ENCODE measurements at places on chromosomes 5 and 9. TPM values are rescaled to one million over a fixed set of nuclear protein-coding genes. Genes with fewer than 3 reads are reported as not detected.
A peak's percentile ranks its signal among the peaks of the same experiment; 100 is the strongest.

The WDR38 gene
- polyA plus RNA-seq: 0.15 TPM

The CCDC152 gene
- 3.8 TPM for polyA plus RNA-seq

The CDX1 gene
- polyA plus RNA-seq: 0.19 TPM

The HTR4 gene
- polyA plus RNA-seq: not detected

The MEGF10 gene
- polyA plus RNA-seq: 43.1 TPM

The FAM153A gene
- 0.49 TPM for polyA plus RNA-seq

The ELOVL7 gene
- 0.30 TPM for polyA plus RNA-seq

The GABRA1 gene
- polyA plus RNA-seq: not detected

- DNase-seq: peak; percentile 40
These were observed 605.0 kb upstream of the CLINT1 start for GRCh38 chr5:158463938-158464337.

- DNase-seq: peak; percentile 66
These were observed 320.8 kb downstream of the CCDC171 start for GRCh38 chr9:15873573-15874177.

- no peak for DNase-seq
These were observed 37.0 kb downstream of the RNF130 start for GRCh38 chr5:180034564-180034963.

DNA sequence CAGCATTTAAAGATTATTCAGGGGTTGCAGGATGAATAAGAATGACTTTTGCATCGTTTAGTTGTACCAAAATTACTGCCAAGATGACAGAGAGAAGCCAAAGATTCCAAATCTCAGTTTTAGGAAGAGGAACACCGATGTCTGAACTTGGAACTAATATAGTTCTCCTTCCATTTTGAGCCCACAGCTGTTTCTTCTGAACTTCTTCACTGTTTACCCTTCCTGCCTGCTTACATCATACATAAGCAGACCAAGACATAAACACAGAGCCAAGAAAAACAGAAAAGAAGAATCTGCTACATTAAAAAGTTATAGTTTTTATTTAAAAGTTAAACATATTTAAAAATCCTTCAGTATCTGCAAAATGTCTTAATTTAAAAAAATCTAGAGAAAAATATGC lies 146.9 kb upstream of the RAPGEF1 start:
- DNase-seq: no peak

- no peak for DNase-seq
These were observed 33.9 kb upstream of the ALDH1B1 start for GRCh38 chr9:38358390-38359296.

GRCh38 chr5:373710-374602 lies 52.4 kb downstream of the AHRR start:
- DNase-seq: peak; percentile 73

DNA sequence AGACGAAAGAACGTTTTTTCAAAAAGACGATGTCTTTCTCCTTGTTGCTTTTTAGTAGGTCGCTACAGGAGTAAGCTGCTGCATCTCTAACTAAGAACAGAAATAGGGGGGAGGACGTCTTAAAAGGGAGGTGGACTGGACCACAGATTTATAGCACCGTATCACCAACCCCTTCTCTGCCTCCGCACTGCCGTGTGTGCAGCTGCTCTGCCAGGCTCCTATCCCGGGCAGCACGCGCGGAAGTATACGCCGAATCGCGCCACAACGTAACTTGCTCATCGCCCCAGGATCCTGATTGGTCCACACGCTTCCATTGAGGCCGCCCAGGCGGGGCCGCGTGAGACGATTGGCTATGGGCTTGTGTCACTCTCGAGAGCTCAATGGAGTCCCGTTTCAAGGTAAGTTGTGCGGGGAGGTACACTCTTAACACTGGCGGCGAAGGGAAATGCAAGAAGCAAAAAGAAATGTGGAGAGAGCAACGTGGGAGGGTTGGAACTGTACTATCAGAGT lies at the start of gene ELAVL2:
ELAVL2 (minus strand) TSS at position 121 of the 510 bp plus-strand sequence. CDS start 64,006 bp downstream, outside the sequence.
- DNase-seq: peak; percentile 91

- DNase-seq: no peak
These were observed 6.1 kb downstream of the C7 start for GRCh38 chr5:40915341-40915926.

DNA sequence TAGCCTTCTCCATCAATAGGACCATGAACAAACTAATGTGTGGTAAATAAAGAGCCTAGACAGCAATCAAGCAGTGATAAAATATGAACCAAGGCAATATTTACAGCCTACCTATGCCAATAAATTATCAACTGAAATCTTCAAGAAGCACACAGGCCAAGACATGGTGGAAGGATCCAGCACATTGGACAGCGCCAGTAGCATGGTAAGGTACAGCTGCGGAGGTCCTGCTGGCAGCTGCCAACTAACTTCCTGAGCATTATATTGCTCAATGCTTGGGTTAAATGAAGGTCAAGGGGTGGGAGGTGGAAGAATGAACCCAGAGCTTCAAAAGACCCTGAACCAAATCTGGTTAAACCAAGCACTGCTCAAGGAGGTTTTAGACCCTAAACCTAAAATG lies 16.5 kb upstream of the SPDL1 start:
- DNase-seq: no peak

DNA sequence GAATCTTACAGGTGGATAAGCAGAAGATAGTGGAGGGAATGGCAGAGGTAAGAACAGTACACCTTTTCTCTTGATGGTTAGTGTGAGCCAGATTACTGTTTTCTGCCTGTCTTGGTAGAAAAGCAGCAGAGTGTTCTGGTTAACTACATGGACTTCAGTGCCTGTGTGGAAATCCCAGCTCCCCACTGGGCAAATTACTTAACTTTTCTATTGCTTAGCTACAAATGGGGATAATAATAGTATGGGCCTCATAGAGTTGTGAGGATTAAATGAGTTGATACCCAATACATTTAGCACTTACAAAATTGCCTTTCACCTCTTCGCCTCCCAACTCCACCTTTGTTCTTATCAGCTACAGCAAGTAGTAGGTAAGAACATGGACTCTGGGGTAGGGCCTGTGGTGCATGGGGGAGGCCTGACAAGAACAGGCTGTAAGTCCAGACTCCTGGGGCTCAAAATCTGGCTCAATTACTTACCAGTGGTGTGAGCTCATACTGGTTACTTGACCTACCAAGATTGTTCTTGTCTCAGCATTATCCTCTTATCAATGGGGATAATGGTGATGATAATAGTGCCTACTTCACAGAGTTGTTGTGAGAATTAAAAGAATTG lies 125.1 kb downstream of the LIFR start:
- DNase-seq: no peak

GRCh38 chr5:125294844-125295243 lies 548.4 kb upstream of the ZNF608 start:
- DNase-seq: no peak

GRCh38 chr9:123455187-123455586 lies 99.2 kb downstream of the CRB2 start:
- DNase-seq: no peak

DNA sequence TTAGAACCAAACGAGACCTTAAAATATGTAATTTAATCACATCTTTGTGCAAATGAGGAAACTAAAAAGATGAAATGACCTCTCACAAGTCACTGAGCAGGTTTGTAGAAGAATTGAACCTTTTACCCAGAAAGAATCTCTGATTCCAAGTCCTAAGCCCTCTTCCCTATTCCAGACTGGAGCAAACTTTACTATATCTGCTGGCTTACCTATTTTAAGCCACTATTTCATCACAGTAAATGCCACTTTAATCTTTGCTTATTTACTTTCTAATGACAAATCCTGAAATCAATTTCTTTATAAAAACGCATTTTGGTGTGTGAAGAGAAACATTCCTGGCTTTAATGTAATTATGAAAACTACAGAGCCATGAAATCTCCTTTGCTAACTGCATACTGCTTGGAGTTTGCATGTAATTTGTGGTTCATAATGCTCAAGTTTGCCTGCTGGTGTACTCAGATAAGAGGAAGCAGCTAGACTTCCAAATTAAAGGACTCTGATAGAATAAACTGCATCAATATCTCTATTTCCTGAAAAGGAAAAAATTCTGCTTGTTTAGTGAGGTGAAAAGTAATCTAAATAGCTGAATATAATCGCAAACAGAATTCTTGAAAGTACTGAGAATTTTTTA lies 121.2 kb downstream of the RAB3C start:
- DNase-seq: no peak

GRCh38 chr5:138386290-138386689 lies 33.8 kb downstream of the KDM3B start:
- no peak for DNase-seq

DNA sequence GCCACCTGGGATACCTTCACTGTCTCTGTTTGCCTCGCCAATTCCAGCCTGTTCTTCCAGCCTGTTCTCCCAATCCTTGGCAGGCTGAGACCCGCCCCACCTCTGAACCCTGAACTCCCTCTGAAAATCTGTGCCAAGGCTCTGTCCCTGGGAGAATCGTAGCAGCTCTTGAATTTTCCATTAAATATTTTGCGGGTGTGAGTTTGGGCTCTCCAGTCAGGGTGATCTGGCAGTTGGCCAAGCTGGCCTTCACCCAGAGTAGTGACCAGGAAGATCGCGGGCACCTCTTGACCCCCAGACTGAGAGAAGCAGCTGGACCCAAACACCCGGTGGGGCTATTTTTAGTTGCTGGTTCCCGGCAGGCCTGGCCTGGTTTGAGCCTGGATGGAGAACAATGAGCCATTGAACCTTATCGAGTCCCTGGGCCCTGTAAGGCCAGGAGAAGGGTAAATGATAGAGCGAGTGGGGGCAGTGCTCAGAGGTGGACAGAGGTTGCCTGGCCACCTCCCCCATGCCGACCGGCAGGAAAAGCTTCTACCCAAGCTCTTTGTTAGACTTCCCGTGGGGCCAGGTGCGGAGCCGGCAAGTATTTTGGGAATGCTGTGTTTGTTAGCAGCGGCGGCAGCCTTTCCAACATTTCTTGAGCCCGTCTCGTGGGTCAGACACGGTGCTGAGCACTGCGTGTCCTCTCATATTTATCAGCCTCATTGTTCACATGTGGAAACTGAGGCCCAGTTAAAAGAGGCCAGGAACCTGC lies 146.2 kb downstream of the RGS3 start:
- DNase-seq: no peak

DNA sequence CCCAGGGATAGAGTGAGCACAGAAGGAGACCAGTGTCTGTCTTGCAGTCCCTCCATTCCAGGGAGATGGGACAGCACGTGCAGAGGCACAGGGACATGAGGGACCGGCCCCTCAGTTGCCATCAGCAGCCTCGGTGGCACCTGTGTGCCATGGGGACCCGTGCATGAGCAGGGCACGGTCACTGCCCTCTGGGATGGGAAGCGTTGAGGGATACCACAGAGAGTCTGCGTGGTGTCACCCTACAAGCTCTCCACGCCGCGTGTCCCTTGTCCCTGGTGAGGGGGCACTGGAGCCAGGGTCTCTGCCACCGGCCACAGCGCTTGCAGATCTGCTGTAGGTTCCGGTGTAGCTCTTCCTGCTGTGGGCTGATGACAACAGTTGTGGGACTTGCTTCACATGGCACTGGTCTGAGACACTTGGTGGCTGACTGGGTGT lies 108.1 kb downstream of the CACNA1B start:
- DNase-seq: no peak

DNA sequence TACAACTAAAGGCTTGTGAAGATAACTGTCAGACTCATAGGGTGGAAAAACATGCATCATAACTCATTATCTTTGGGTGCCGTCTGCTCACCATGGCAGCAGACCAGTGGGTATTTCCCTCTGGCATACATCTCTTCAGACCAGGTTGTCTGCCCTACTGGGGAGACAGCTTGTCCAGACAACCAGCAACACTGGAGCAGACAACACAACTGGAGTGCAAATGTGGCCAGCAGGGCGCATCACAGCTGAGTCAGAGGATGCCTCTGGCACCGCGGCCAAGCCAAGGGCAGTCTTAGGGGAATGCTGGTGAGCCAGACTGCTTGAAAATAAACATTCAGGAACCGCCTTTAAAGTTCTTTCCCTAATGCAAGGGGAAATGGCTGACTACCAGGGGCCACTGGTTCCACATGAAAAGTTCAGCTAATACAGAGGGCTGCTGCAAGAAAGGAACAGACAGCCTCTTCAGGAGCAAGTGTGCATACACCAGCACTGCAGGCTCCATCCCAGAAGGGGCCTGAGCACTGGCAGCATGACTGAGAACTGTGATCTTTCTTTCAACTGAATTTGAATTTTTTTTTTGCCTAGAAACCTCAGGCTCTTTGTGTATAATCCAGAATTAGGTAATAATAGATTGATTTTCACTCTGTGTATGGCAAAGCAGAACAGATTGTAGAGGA lies 77.3 kb downstream of the MAMDC2 start:
- DNase-seq: no peak

- DNase-seq: no peak
These were observed 47.8 kb downstream of the RNF145 start for GRCh38 chr5:159161361-159162214.

- no peak for DNase-seq
These were observed 17.0 kb upstream of the ADAM19 start for GRCh38 chr5:157592594-157592993.

DNA sequence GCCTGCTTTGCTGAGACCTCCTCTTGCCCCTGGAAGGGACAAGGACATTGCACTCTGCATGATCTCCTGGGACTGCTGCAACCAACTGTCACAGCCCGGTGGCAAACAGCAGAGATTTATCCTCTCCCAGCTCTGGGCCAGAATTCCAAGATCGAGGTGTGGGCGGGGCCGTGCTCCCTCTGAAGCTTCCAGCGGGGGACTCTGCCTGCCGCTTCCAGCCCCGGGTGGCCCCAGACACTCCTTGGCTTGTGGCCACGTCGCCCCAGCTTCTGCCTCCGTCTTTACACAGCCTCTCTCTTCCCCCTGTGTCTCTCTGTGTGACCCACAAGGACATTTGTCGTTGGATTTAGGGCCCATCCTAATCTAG lies 67.1 kb downstream of the COL5A1 start:
- DNase-seq: no peak

GRCh38 chr5:45094876-45095440 lies 286.2 kb downstream of the MRPS30 start:
- no peak for DNase-seq

DNA sequence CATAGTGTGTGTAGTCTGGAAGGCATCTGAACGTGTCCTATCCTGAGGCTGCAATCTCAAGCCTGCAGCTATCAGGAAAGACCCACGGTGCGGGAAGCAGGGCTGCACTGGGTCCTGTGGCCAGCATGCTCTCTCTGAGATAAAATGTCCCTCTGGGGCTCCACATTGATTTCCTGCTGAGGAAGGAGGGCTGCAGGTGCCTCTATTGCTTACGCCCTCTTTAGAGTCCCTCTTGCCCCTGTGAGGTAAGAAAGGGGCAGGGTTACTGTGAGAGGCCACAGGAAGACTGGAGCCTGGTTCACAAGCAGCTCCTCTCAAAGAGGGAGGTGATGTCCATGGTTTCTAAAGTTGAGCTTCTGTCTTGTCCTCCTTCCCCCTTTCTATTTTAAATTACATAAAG lies 299.9 kb upstream of the RFX3 start:
- no peak for DNase-seq

- no peak for DNase-seq
These were observed 423.3 kb downstream of the EFNA5 start for GRCh38 chr5:107247427-107247826.

DNA sequence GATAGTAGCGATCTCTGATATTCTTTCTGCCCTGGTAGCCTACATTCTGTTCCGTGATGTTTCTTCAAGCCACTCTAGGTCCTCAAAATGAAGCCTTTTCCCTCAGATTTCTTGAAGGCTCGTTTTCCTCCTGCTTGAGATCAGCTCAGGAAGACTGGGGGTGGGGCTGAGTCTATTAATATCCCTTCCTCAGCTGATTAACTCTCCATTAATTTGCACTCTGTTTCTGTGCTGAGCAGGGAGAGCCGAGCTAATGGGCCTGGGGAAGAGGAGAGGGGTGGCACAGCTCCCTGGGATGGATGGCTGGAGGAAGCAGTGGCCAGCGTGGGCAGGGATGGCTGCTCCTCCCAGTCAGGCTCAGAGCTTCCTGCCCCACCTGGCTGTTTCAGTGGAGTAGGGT lies 93.3 kb downstream of the PPARGC1B start:
- DNase-seq: no peak

GRCh38 chr9:79371948-79372555 lies 199.7 kb upstream of the TLE4 start:
- DNase-seq: no peak
